ENCODE measurements at places on chromosomes 5 and 9.

DNA sequence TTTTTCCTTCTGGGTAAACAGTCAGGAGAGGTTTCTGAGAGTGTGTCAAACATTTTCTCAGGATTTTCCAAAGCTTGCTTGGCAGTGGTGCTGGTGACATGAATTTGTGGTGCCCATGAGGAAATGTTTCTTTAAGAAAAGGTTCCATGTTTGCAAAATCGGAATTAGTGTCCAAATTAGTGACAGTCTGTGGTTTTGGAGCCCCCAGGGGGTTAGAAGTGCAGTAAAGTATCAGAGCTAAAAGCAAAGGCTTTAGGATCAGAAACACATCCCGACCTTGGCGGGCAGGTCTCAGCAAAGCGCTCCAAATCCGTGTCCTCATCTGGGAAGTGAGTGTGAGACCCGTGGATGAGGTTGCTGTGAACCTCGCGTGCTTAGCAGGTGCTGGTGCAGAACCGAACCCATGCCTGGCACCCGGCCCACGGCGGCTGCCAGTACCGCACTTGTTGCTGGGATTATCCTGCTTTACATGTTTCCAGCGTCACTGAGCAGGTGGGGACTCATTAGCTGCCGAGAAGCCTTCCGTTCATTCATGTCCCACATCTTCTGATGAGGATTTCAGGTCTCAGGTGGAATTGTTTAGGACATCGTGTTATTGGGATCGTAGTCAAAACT, 70.8 kb upstream of the COL5A1 start:
- no peak for DNase-seq

DNA sequence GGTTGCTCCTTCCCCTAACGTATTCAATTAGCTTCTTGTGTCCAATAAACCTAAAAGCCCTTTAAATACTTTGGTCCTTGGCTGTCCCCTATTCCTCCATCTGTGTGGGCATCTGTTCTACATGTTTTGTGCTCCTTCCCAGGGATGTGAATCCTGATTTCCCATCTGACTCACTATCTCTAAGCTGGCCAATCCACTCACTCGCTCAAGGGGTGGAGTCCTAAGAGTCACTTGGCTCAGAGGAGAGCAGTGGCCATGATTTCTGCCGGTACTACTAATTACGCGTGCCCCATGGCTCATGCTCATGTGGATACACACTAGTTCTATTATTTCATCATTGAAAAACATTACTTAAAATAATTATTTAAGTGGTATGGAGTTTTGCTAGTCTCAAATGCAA, 89.6 kb downstream of the TAF11L14 start:
- DNase-seq, result no peak

GRCh38 chr5:76947082-76947503, 5.8 kb upstream of the CRHBP start:
- DNase-seq, result no peak

- DNase-seq, result no peak
Measured at GRCh38 chr5:31186672-31187267, 6.7 kb upstream of the CDH6 start.

DNA sequence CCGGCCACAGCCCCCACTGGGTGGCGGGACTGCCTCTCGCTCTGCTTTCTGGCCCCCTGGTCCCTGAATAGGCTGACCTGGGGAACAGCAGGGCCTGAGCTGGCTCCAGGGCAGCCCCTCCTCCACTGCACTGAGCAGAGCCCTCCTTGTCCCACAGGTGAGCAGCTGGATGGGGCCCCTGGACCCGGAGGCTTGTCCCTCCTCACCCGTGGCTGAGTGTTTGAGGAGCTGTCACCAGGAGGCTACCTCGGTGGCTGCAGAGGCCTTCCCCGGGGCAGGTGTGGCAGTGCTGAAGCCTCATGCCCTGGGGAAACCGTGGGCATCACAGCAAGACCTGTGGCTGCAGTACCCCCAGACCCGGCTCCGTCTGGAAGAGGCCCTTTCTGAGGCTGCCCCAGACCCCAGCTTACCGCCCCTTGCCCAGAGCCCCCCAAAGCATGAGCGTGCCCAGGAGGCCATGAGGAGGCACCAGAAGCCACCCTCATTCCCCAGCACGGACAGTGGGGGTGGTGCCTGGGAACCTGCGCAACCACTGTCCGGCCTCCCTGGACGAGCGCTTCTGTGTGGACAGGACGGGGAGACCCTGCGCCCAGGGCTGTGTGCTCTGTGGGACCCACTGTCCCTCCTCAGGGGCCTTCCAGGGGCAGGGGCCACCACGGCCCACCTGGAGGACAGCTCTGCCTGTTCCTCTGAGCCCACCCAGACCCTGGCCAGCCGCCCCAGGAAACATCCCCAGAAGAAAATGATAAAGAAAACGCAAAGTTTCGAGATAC, 28.5 kb upstream of the LRRC14B start:
- no peak for DNase-seq

GRCh38 chr5:132464156-132464939, 26.2 kb downstream of the IRF1 start:
- DNase-seq, result no peak

- no peak for DNase-seq
Measured at GRCh38 chr5:113172231-113172826, 195.7 kb downstream of the DCP2 start.

GRCh38 chr5:77028631-77029375, 1.4 kb upstream of the AGGF1 start:
- DNase-seq, result no peak

GRCh38 chr5:2872676-2873075, 121.2 kb upstream of the IRX2 start:
- DNase-seq, result no peak

DNA sequence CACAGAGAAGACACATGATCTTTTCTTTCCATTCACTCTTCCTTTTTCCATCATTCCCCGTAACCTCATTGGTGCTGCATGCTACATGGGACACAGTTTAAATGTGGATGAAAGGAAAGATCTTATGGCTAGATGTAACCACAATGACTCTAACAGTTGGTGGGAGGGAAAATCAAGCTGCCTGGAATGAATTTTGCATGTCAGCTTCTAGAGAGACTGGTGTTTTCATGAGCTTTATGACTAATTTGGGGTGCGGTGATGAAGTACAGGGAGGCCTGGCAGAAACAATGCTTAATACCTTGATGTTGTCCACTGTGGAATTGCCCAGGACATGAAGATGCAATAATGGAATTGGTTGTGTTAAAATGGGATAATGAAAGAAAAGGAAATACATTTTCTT, 55.9 kb upstream of the MYO10 start:
- no peak for DNase-seq

DNA sequence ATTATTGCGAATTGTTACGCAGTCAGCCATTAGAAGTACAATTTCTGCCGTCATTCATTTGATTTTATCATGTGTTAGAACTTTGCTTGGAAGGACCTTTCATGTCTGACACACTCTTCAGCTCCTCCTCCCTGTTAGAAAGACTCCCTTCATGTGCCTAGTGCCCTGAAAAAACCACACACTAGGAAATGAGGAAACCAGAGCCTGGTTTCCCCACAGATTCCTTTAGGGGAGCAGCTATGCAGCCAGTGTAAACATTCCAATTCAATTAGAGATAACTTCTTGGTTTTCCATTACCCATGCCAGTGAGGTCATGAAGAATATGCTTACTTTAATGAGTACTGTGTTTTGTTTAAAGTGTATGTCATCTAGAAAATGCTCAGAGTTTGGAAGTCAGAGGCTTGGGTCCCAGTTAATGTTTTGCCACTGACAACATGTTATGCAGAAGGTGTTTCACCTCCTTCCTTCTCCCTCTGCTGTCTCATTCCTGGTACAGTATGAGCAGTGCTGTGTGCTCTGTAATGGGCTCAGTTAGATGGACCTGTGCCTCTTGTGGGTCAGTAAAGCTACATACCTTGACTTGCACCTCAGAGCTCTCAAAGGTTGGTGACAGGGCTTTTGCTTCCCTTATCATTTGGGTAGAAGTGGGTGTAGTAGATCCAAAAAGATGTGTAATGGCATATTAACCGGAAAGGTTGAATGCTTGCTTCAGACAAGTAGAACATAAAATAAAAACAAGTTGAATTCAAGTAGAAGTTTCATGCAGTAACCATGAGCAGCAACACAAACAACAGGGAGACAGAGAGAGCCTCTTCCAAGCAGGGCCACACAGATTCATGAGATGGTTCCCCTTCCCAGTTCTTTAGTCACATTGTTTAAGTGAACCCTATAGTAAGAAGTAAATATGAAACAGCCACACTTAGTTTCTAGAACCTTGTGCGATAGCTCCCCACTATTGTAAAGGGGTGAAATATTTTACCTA, 52.6 kb upstream of the TNFAIP8 start:
- DNase-seq, result no peak

DNA sequence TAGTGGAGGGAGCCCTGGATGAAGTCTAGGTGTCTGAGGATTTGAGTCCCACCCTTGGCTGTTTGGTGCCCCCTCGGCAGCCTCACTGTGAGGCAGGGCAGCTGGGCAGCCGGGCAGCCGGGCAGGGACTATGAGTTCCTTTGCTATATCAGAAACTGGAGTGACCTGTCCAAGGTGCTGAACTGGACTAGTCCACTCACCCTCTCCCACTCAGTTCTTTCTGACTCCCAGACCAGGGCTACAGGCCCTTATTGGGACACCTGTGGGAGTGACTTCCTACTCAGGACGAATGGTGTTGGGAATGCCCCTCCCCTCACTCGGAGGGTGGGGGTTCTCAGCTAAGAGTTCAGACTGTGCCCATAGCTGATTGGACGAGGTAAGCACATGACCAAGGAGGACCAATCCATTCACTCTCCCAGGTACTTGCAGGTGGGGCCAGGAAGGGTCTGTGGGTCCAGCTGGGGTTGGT, 34.1 kb upstream of the RAPGEF1 start:
- DNase-seq, result no peak

DNA sequence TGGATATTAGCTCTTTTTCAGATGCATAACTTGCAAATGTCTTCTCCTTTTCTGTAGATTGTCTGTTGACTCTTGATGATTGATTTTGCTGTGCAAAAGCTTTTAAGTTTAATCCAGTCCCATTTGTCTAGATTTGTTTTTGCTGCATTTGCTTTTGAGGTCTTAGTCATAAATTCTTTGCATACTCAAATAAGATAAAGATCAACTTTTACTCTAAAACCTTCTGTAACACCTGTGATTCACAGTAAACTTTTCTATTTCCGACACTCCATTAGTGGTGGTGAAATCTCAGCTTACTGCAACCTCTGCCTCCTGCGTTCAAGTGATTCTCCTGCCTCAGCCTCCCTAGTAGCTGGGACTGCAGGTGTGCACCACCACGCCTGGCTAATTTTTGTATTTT, 239.0 kb upstream of the ST8SIA4 start:
- DNase-seq, result no peak

GRCh38 chr5:136814619-136815378, 449.5 kb upstream of the TRPC7 start:
- DNase-seq, result no peak

- DNase-seq, result no peak
Measured at GRCh38 chr5:172715931-172716682, 54.9 kb downstream of the DUSP1 start.

- no peak for DNase-seq
Measured at GRCh38 chr9:109789971-109790370, 10.0 kb downstream of the PALM2AKAP2 start.

DNA sequence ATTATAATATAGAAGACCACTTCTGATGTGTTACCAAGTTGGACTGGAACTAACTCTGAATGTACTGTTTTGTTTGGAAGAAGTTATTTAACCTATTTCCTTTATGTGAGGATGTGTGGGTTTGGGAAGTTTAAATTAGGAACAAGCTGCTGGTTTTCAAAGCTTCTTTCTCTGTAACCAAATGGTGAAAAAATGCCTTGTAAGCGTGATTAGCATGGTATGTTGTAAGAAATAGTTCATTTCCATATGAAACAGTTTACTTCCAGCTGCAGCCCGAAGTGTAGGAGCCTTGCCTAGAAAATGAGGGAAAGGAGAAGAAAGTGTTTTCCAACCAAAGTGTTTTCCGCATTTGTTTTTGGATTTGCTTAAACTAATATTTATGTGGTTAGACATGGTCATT, 36.0 kb downstream of the TTC1 start:
- DNase-seq, result no peak

DNA sequence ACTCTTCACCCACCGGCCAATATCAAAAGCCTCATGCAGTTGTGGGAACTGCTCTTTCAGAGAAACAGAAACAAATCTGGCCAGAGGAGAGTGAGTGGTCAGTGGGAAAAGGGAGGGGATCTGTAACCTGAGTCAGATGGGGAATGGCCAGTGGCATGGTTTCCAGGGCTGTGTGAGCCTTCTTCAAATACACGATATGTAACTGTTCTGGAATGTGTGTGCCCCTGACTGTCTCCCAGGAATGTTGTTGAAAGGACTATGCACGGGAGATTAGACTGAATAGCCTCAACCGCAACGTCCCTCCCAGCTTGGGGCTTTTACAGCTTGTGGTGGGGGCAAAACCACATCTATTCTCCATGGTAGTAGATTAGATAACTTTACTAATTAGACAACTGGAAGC, 60.8 kb downstream of the SH3TC2 start:
- DNase-seq, result no peak

DNA sequence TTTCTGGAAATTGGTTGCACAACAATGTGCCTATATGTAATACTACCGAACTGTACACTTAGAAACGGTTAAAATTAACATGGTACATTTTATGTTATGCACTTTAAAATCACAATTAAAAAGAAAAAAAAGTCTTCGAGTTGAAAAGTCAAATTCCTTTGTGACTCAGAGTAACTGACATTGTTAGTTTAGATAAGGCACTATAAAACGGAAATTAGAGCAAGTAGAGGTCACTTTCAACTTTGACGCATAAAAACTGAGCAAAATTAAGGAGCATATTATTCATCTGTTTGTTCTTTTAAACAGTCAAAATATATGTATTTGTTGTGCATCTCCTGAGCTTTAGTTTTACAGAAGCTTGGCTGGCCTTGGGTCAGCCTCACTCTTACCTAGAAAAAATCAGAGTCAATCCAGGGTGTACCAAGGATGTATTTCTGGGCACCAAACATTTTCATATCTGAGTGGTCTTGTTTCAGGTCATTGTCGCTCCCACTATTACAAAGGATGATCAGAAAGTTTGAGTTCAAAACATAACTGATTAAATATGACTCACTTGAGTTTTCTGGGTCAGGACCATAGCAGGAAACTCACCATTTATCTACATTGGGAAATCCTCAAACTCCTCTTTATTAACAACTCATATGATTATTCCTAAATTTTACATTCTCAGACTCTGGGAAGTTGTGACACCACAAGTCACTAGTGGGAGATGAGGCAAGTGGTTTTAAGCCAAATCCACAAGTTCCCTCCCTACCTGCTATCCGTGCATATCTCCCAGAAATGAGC, 160.6 kb downstream of the CCDC192 start:
- no peak for DNase-seq

DNA sequence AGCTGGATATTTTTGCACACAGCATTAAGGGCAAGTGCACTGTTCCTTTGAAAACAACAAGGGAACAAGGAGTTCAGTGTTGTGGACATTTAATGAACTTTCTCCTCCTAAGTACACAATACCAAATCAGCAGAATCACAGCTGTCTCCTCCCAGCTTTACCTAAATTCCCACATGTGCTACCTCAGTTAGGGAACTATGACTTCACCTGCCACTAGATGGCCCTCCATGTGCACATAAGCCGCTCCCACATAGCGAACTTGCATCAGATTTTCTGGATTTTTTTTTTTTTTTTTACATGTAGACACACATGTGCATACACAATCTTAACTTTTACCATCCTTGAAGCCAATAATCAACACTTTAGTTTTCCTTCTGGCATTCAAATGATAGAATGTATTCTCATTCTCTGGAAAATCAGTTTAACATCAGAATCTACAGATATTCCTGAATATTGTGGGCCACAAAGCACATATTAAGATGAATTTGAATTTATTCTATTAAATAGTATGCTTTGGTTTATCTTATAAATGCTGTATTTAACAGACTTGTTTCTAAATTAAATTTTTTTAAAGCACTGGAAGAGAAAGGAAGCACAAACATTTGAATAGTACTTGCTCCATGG, 123.6 kb downstream of the PALM2AKAP2 start:
- DNase-seq, result no peak

All from esophagus squamous epithelium (tissue), 5 donors.